ENCODE measurements at places on chromosomes 12 and 14.

GRCh38 chr12:41661141-41661765, 473.1 kb downstream of the PDZRN4 start:
- no peak for DNase-seq

DNA sequence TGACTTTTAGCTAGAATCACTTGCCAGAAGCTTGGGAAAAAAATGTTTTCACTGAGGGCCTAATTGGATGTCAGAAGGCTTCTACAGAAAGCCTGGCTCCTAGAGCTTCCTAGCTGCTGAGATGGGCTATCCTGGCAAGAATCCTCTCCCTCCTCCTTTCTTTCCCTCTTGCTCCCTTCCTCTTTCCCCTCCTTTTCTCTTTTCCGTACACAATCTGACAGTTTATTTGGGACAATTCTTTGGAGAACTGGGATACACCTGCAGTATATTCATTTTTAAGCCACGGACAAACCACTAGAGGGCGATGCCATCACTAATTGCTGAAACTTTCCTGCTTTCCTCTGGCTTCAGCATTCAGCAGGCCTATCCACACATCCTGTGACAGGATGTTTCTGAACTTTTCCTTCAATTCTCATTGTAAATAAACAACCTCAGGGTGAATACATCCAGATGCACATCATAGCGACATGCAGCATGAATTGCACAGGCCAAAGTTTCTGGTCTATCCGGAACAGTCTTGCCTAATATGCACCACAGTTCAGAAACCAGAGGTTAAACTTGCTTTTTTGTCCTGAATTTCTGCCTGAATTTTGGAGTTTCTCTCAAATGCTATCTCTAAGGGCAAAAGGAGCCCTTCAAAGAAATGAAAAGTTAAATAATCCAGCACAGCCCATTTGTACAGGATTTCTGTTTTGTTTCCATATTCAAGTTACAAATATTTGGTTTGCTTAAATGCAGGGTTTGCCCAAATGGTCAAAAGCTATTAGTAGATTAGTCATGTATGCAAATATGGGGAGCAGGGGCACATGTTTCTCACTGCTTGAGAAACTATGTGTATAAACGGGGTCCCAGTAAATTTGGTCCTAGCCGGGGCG, 142.8 kb downstream of the PAWR start:
- DNase-seq, result no peak

DNA sequence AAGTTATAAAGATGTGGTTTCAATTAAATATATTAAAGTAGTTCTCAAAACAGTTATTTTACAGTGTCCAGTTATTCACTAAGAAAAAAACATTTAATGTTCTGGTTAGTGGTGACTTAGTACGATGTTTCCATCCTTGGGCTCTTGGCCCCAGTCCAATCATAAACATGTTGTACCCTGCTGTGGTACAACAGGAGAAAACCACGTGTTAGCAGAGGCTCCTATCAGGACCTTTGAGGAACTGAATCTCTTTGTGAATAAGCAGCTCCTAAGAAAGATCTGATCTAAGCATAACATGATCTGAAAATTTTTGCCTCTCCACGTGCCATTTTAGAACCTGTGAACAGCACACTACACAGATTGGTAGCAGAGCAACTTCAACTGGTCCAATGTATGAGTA, 234.0 kb downstream of the SYT1 start:
- no peak for DNase-seq

DNA sequence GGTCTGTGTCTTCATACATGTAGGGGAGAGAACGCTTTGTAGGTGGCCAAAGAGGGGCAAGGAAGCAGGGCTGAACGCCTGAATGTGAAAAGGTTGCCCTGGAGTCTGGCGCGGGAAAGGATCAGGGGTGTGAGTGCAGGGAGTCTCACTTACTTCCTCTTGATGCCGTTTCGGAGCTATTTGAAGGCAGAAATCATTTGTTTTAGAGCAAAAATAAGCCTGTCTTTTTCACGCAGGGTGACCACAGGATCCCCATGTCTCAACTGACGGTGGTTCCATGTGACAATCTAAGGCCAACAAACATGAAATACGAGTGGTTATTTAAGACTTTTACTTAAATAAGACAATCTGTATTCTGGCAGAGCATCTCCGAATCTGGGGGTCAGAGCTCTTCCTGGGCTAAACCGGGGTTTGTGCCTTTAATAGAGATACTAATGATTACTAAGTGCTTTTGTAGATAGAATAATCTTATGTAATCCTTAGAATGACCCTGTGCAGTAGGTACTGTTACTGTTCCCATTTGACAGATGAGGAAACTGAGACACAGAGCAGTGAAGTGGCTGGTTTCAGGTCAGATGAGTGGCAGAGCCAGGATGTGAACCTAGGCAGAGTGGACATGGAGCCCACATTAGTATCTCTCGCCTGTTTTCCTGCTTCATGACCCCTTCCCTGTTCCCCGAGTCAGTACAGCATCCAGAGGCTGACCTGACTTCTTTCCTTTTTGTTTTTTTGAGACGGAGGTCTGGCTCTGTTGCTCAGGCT, 1.9 kb downstream of the BRI3BP start:
- DNase-seq, result no peak

DNA sequence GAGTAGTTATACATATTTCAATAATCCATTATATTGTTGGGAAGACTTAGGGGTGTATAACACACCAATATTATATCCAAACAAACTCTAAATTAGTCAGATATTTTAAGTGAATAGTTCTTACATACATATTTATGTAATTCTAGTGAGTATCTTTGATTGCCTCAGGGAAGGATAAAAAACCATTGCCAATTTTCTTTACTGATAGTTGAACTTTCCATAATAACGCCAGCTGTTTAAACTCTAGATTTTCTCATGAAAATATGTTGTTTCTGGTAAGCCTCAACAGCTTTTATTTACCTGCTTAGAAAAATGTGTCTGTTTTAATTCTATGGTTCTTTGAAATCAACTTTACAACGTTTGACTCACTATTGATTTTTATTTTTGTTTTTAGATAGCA, 959.6 kb upstream of the NOVA1 start:
- DNase-seq, result no peak

DNA sequence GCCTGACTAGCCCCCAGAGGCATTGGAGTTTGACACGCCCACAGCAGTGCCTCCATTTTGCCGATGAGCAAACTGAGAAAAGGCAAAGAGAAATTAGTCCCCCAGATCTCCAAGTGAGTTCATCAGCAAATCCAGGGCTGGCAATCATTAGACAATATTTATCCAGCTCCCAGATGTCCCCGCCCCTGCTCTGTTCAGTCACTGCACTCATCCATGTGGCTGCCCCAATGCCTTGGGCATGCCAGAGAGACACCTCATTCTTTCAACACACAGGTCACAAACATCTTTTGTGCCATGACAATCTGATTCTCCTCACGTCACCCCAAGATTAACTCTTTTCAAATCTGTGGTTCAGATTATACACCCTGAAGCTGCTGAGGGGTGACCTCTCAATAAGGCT, 43.5 kb downstream of the DPF3 start:
- no peak for DNase-seq

GRCh38 chr14:56562883-56563282, 16.7 kb upstream of the TMEM260 start:
- DNase-seq, result no peak

DNA sequence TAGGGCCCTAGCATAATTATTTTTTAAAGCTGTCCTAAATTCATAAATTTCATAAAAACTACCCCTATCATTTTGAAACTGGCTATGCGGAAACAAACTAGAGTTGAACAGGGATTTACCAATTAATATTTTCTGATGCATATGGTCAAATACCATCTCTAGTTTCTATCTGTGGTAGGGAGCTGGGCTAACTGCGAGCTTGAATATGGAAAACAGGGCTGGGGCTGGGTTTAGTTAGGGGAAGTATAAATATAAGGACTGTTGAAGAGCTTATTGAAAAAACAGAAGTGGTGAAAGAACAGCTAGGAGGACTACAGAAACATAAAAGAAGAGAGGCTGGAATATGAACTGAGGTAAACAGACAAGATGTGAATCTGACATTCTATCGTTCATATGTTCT, 91.8 kb downstream of the SLC38A1 start:
- no peak for DNase-seq

DNA sequence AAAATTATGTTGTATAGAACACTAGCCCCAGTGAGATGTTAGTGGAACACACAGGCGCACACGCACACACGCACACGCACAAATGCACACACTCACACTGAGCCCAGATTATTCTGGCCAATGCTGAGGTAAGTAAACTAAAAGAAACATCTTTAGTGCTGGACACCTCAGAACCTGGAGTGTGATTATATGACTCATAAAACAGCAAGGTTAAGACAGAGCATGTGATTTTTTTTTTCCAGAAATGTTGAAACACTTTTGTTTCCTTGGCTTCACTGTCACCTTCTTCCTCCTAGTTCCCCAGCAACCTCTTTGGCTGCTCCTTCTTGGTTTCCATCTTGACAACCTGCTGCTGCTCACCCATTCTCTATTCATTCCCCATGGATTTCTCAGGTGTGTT, 141.0 kb upstream of the ALG10B start:
- DNase-seq, result no peak

DNA sequence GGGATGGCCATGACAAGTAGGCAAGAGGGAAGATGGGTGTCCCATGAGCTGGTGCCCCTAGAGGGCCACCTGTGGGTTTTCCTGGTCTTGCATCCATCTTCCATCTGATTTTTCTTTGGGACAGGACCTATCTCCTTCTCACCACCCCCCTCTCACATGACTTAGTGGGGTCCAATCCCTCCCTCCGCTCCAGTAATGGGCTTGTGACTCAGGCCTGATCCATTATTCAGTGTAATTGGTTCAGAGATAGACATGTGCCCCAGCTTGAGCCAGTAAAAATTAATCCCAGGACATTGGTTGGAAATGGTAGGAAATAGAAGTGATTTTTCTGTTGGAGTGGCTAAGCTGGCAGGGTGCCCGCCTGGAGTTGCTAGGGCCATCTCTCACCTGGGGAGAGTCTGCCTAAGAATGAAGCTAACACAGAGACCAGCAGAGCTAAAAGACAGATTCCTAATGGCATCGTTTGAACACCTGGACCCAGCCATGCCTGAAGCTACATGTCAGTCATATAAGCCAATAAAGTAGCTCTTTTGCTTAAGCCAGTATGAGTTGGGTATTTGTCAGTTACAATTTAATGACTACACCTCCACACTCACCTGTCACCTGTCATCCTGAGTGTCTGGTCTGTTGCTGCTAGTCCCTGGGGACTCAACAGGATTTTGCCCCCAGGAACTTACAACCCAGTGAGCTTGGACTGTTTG, 14.7 kb downstream of the RASAL1 start:
- DNase-seq, result no peak

DNA sequence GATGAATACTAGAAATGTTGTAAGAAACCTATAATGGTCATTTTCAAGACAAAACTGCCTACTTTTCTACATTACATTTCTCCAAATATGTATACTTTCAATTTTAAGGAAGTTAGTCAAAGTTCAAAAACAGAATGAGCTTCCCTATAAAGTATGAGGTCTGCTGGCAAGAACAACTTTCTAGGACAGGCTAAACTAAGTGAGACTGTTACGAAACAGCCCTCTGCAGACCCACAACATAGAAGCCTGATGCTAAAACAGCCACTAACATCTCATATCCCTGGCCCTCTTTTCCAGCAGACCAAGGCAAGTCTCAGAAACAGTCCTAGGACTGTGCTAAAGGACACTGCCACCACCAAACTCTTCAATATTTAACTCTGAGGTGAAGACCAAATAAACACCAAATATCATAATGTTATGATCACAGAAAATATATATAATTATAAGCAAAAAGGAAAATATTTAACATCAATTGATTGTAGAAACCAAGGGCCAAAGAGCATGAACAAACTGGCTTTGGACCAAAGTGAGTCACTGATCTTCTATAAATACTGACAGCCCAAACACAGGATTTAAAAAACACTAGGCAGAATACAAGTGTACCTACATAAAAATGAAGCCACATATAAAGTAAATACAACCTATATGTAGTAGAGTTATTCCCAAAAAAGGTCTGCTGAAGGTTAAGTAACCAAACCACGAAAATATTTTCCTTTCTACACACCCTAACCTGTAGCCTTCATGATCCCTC, 27.7 kb downstream of the PPP4R3A start:
- no peak for DNase-seq

- DNase-seq, result no peak
Observed at GRCh38 chr14:41549282-41549681, 57.4 kb upstream of the LRFN5 start.

GRCh38 chr12:94095618-94096017, 52.8 kb upstream of the PLXNC1 start:
- DNase-seq, result no peak

DNA sequence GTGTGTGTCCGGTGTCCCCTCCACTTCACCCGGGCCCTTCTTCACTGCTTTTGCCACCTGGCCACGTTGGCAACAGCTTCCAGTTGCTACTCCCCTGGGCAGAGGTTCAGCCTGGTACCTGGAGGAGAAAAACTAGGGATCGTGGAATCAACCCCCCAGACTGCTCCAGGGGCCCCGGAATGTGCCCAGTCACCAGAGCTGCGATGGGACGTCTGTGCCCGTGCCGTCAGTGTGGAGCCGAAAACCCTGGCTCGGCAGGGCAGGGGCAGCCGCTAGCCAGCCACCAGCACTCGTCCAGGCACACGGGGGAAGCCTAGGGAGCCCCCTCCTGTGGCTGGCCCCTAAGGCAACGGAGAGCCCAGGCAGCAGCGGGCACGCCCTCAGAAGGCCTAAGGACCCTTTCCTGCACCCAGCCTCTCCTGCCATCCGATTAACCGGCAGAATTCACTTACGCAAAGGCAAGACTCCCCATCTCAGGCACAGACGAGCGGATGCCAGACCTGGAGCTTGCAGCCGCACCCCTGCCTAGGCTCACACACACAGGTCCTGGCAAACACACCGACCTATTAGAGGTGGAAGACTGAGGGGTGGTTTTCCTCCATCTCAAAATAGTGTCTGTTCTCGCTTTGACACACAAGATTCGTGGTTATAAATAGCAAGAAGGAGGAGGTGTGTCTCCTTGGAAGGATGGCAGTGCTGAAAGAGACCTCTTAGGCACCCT, 62.6 kb downstream of the FBXL14 start:
- no peak for DNase-seq
